ENCODE measurements at places on chromosomes 1 and 21. TPM values are rescaled to one million over a fixed set of nuclear protein-coding genes. Genes with fewer than 3 reads are reported as not detected.

LCE1B gene
- not detected for polyA plus RNA-seq

DNA sequence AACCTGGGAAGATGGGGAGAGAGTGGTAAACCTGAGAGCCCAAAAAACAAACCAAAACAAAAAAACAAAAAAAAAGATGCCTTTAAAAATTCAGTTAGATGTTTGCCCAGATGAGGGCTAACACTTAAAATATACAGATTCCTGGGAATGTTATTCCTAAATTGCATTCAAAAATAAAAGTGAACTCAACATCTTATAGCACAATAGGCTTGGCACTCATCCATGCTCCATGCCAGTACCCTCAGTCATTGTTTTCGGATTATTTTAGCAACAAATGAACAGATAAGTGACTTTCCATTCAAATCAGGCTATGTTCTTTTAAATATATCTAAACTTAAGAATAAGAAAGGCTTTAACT, 3.7 kb downstream of the ATP1A1 start:
- H3K4me1 ChIP-seq, result peaks cover 82% of the 10 kb centered on the region
- H3K27me3 ChIP-seq, result no peaks in the 10 kb centered on the region
- peak overlapping the region; percentile 81 for H3K4me3 ChIP-seq
- H3K36me3 ChIP-seq, result no peaks in the 10 kb centered on the region
- DNase-seq, result no peak

DNA sequence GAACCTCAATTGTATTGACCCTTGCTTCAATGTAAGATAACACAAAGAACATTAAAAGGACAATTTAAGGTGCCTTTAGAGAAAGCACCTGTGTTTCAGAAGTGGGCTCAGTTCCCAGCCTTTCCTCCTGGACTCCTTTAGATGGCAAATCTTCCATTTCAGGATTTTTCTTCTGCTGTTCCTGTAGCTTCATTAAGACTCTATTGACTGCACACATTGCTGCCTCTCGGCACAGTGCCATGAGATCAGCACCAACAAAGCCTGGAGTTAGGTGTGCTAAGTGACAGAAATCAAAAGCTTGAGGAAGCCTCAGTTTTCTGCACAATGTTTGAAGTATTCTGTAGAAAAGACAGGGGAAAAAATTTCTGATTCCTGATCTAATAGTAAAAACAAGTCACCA, 40.6 kb downstream of the NVL start:
- no peak overlapping the region for H3K27ac ChIP-seq
- H3K27me3 ChIP-seq, result no peaks in the 10 kb centered on the region
- H3K4me1 ChIP-seq, result no peaks in the 10 kb centered on the region
- DNase-seq, result no peak
- H3K36me3 ChIP-seq, result peaks cover 8% of the 10 kb centered on the region
- H3K4me3 ChIP-seq, result no peak overlapping the region

DNA sequence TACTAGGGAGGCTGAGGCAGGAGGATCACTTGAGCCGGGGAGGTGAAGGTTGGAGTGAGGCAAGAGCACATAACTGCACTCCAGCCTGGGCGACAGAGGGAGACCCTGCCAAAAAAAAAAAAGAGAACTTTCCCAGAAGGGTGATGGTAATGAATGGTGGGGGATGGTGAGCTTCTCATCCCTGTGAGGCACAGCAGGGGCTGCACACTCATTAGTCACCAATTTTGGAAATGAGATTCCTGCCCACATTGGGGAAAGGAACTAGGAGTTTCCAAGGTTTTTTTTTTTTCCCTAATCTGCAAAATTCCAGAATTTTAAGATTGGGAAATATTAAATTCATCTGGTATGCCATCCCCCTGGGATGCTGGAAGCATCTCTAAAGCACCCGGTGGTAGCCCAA, 50.2 kb upstream of the SSBP3 start:
- no peak overlapping the region for H3K4me3 ChIP-seq
- H3K27ac ChIP-seq, result no peak overlapping the region
- no peaks in the 10 kb centered on the region for H3K27me3 ChIP-seq

DNA sequence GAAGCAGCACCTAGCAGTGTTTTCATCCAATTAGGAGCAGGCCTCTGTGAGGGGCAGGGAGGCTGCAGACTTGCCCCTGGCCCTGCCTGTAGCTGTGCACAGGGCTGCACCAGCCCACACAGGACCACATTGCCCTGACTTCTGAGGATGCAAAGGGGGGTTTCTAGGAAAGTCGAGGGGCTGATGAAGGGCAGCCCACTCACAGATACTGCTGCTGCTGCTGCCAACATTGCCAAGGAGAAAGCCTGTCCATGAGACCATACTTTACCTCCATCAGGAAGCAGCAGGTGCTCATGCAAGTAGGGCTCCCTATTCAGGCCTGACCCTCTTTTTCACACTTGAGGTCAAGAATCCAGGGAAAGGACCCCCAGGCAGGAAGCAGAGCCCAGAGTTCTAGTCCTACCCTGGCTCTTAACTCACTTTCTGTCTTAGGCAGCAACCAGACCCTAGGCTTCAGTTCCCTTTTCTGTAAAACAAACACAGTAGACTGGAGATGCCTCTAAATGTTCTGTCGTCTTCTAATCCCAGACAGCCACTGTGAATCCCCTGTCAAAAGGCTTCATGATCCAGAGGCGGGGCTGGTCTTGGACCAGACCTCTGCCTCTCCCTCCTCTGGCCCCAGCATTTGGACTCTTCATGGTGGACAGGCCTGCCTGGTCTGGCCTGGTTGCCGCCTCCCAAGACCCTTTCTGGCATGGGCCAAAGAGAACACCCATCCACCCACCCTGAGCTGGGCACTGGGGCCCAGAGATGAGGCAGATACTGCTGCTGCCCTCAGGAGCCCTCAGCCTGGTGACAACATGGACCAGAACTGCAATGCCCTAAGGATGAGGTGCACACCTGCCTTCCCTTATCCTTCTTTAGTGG, 120.2 kb downstream of the GLIS1 start:
- no peak overlapping the region for H3K27ac ChIP-seq
- DNase-seq, result no peak
- H3K4me3 ChIP-seq, result no peak overlapping the region

DNA sequence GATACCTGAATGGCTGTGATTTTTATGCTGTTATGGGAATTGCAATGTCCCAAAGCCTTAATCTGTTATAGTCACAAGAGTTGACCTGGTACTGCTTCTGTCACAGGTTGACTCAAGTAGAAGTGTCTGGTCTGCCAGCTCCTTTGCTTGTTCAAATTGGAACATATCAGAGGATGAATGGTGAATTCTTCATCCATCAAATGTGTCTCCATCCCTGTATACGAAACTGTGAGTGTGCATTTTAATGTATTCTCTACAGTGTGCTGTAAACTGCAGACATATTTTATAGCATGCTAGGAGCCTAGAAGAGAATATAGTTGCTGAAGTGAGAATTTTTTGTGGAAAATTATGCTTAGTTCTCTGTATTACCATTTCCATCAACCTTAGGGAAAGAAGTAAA, 608.4 kb downstream of the AMY1C start:
- H3K27ac ChIP-seq, result no peak overlapping the region
- H3K4me1 ChIP-seq, result no peaks in the 10 kb centered on the region
- no peaks in the 10 kb centered on the region for H3K27me3 ChIP-seq
- H3K4me3 ChIP-seq, result no peak overlapping the region

DNA sequence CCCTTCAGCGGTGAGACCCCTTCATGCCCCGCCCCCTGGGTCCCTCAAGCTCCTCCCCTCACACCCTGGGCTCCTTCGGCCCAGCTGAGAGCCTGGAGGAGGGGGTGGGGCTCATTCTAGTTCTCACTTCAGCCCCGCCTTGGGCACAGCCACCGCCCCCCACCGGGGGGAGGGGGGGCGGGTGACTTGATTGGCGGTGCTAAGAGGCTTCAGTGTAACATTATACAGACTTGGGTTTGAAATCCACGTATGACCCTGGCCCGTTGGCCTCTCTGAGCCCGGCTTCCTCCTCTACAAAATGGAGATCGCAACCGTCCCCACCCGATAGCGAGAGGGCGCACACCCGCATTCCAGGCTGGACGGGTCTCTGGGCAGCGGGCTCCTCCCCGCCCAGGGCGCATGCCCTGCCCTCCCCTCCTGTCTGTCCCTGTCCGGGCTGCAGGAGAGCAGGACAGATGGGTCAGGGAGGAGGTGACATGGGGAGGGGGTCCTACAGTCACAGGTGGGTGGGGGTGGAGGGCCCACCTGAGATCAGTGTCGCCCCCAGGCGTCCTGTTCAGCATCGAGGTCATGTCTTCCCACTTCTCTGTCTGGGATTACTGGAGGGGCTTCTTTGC, 5.1 kb downstream of the CLCNKB start:
- peak; percentile 57 for DNase-seq
- peak overlapping the region; percentile 60 for H3K4me3 ChIP-seq
- H3K27ac ChIP-seq, result no peak overlapping the region
- no peaks in the 10 kb centered on the region for H3K36me3 ChIP-seq
- peaks cover 7% of the 10 kb centered on the region for H3K4me1 ChIP-seq

Data from psoas muscle (tissue), 8 donors.